H1 (cell line): ENCODE measurements at places on chromosomes 5 and 9. TPM values are rescaled to one million over a fixed set of nuclear protein-coding genes. Genes with fewer than 3 reads are reported as not detected.

Gene ENDOG
- 17.5 and 22.4 TPM in 2 replicates for total RNA-seq

DNA sequence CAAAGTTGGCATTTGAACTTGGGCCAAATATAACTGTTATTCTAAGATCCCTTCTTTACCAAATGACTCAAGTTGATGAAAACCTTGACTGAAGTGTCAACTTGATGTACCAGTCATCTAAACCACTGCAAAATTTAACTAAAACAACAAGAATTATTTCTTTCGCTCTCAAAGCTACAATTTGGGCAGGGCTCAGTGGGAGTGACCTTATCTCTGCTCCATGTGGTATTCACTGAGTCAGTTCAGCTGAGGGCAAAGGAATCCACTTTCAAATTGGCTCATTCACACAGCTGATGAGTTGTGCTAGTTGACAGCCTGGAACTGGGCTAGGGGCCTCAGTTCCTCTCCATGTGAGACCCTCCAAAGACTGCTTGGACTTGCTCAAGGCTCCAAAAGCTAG is 166.3 kb downstream of the RORB start:
- no peak for DNase-seq

Gene BHMT
- total RNA-seq = 1.6 and 1.7 TPM in 2 replicates

- no peak for DNase-seq
These were observed 64.5 kb downstream of the SEC61B start for GRCh38 chr9:99286536-99286935.

- DNase-seq = no peak
These were observed 48.5 kb upstream of the SNCAIP start for GRCh38 chr5:122263352-122264030.

DNA sequence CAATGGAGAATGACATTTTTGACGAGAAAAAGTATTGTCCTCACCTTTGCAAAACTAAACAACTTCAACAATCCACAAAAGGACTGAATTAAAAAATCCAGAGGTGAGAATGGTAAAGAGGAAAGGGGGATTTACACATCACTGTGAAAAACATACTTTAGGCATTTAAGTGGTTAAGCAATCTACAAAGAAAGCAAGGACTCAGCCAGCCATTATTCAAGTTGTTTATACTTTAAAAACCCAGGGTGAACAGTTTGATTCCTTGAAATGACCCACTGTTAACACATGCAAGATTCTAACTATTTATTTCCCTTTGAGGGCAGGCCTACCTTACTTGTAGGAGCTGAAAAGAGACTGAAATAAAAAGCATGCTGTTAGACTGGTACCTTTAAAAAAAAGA is 29.3 kb downstream of the TUT7 start:
- DNase-seq = no peak

Gene C1QTNF2
- total RNA-seq = 1.0 and 1.3 TPM in 2 replicates

Gene POLK
- 7.7 and 9.0 TPM in 2 replicates for total RNA-seq

DNA sequence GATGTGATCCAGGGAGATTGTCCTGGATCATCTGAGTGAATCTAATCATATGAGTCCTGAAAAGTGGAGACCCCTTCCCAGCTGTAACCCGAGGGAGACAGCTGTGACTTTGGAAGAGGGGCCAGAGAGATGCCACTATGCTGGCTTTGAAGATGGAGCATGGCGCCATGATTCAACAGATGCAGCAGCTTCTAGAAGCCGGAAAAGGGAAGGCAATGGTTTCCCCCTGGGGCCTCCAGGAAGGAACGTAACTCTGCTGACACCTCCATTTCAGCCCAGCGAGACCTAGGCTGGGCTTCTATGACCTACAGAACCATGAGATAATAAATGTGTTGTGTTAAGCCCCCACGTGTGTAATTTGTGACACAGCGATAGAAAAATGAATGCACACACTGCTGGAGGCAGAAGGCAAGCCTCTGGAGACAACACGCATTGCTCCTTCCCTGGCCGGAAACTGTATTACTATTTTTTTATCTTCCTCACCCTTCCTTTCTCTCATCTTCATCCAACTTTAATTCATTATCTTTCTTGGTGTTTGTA is 16.6 kb upstream of the SARDH start:
- no peak for DNase-seq

Gene LRRC70
- 0.17 and 0.67 TPM in 2 replicates for total RNA-seq

- DNase-seq = no peak
These were observed 118.6 kb upstream of the MAST4 start for GRCh38 chr5:66477596-66477995.

GRCh38 chr9:122944960-122945888 is 4.4 kb downstream of the RABGAP1 start:
- DNase-seq = no peak

DNA sequence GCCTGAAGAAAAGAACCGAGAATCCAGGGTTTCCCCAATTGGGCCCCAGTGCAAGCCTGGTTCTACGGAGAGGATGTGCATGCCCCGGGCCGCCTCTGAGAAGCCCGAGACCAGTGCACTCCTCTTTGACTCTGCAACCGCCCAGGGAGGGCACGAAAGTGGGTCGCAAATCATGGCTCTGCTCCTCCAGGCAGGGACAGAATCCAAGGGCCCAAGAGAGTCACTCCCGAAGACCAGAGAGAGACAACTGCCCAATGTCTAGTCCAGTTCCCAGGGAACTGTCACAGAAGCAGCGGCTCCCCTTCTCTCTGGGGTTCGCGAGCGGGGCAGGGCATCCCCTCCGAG is 107.8 kb downstream of the PSD2 start:
- no peak for DNase-seq

DNA sequence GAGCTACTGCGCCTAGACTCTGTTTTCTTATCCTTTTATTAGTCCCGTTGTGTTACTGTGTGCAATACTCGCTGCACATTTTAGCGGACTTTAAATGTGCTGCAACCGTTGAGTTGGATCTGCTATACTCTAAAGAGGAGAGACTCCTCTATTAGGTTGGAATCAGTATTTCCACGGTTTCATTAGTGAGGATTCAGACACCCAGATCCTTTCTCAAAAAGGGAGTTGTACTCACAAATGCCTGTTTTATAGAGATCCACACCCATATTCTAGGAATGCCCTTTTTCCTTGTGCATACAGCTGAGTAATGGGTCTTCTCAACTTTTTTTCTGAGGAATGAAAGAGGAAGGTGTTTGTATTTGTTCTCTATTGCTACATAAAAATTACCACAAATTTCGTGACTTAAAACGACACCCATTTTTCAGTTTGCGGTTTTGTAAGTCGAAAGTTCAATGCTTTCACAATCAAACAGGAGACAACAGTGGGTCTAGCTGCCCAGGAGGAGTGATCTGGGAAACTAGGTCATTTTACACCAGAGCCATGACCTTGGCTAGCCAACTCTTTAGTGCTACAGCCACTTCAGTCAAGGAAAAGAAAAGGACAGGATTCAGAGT is 52.8 kb upstream of the SLC44A1 start:
- no peak for DNase-seq

Gene SLC4A9
- 0.15 and 0.28 TPM in 2 replicates for total RNA-seq

GRCh38 chr9:109640580-109641371 is 139.2 kb upstream of the PALM2AKAP2 start:
- DNase-seq = peak; percentile 76

- no peak for DNase-seq
These were observed 12.9 kb upstream of the F2RL1 start for GRCh38 chr5:76805821-76806505.

DNA sequence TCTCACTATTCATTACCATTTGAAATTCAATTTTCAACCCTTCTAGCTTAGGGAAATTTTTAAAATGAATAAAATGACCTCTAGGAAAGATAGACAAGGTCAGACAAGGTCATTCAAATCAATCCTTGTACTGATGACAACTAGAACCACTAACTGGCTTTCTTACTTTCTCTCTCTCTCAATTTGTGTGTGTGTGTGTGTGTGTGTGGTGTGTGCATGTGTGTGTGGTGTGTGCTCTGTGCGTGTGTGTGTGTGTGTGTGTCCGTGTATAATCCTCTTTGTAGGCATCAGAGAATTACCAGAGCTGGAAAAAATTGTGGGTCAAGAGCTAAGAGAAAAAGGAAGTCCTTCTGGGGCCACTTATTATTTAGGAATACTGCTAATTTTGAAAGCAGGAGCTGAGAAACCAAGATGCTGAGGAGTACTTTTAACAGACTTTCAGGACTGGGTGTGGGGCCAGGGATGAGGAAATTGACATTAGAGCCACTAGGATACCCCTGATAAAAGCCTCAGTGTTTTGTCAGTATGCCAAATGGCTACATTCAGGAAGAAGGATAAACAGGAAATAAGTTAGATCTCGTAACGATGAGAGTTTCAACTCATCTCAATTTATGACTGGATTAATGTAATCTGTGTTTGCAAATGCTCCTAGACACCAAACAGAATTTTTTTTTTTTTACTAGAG is 723.3 kb downstream of the CETN3 start:
- no peak for DNase-seq

DNA sequence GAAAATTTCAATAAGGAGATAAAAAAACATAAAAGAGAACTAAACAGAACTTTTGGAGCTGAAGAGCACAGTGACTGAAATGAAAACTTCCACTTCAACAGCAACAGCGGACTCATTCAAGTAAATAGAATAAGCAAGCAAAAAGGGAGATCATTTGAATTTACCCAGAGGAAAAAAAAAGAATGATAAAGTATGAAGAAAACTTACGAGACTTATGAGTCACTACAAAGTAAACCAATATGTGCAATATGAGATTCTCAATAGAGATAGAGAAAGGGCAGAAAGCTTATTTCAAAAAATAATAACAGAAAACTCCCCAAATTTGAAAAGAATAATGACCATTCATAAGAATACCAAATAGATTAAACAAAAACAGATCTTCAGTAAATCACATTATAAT is 1605.7 kb upstream of the CDH6 start:
- DNase-seq = no peak

Gene C5orf63
- total RNA-seq = 0.67 TPM in 1 of 2 replicates, not detected in the other

DNA sequence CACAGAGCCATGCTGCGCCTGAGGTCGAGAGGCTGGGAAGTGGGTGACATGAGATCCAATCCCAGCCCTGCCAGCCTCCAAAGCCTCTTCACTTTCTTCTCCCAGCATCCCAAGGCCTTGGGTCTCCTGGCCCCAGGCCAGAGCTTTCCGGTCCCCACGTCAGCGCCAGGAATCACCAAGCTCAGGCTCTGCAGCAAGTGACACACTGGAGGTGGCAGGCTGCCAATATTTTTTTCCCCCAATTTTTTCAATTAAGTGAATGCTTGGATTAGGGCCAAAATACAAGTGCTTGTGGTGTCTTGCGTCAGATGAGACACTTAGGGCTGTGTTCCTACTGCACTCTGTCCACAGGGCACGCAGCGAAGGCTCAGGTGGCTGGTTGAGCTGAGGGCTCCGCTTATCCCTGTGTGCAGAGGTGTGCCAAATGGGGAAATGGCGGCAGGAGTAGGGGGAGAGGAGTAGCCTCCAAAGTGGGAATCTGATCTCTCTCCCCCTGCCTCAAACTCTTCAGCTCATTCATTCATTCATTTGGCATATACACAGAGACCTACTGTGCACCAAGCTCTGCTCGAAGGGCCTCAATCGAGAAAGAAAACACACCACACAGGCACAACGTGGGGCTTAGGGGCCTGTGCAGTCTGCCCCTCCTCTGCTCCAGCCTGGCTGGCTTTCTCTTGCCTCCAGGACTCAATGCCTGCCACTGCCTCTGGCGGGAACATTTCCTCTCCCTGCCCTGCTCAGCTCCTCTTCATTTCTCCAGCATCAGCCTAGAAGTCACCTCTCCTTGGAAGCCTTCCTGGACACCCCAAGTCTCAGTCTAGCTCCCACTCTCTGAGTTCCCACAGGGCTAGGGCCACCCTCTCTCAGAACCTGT is 16.6 kb downstream of the SH3PXD2B start:
- no peak for DNase-seq

GRCh38 chr5:140024928-140025327 is 18.2 kb downstream of the NRG2 start:
- no peak for DNase-seq

DNA sequence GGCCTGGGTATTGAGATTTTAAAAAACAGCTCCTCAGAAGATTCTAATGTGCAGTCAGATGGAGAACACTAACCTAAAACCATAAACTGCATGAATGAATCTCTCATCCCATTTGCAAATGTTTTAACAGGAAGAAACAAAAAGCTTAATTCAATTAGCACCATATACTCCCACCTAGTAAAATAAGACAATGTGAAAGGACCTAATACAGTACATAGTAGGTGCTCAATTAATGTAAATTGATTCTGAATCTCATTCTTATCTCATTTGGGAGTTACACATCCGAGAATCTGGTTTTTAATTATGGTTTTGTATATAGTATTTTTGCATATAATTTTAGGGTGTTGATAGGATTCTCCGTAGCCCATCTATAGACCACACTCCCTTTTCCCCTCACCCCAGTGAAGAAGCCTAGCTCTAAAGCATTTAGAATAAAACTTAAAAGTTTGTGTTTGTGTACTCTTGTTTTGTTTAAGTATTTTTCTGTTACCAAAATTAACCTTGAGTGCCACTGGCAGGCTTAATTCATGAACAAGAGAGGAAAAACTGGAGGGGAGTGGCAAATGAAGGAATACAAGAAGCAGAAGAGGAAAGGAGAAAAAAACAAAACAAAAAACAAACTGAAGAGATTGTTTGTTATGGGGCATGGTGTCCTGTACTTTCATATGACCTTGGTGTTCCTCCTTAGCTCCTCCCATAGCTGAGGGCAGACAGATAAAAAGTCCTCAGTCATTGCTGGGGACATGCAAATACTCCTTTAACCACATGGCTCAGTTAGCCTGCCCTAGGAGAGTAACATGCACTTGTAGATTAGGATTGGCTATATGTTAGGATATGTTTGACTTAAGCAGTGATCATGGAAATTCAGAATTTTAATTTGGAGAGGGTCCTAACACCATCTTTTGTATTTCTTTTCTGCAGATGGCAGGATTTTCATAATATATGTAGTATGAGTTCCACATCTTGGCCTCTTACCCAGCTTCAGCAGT is 1.2 kb downstream of the RNF14 start:
- no peak for DNase-seq

GRCh38 chr5:96927008-96927407 is 8.9 kb upstream of the LNPEP start:
- DNase-seq = no peak

- DNase-seq = no peak
These were observed 718.9 kb upstream of the MEF2C start for GRCh38 chr5:89601880-89602279.

- DNase-seq = no peak
These were observed 21.9 kb upstream of the FOXE1 start for GRCh38 chr9:97830884-97831829.

Gene MAMDC4
- total RNA-seq = 4.5 TPM in 2 replicates
